Heart right ventricle (tissue), 16 donors: ENCODE measurements at places on chromosomes 5 and 9. TPM values are rescaled to one million over a fixed set of nuclear protein-coding genes. Genes with fewer than 3 reads are reported as not detected.
A peak's percentile ranks its signal among the peaks of the same experiment; 100 is the strongest.

Gene TGFBR1
- total RNA-seq: 25.4 TPM

Gene ACTBL2
- total RNA-seq: not detected

- H3K4me1 ChIP-seq: no peaks in the 10 kb centered on the region
- H3K27ac ChIP-seq: no peak overlapping the region
- peaks cover 47% of the 10 kb centered on the region for H3K27me3 ChIP-seq
These were observed 30.7 kb downstream of the MSX2 start for GRCh38 chr5:174755106-174755505.

Gene KIF12
- total RNA-seq: 0.13 TPM

Gene SLC26A2
- 4.4 TPM for total RNA-seq

Gene TTC39B
- 1.1 TPM for total RNA-seq

Gene GABRA1
- not detected for total RNA-seq

GRCh38 chr9:70625078-70625477, 210.6 kb upstream of the KLF9 start:
- H3K4me1 ChIP-seq: no peaks in the 10 kb centered on the region
- no peaks in the 10 kb centered on the region for H3K27me3 ChIP-seq
- H3K36me3 ChIP-seq: no peaks in the 10 kb centered on the region
- no peak overlapping the region for H3K4me3 ChIP-seq
- H3K27ac ChIP-seq: no peak overlapping the region

GRCh38 chr5:113330533-113331208, 104.1 kb downstream of the TSSK1B start:
- no peak overlapping the region for H3K4me3 ChIP-seq
- DNase-seq: peak; percentile 34
- H3K27me3 ChIP-seq: no peaks in the 10 kb centered on the region
- H3K4me1 ChIP-seq: peaks cover 9% of the 10 kb centered on the region

- H3K4me3 ChIP-seq: peak overlapping the region; percentile 86
- H3K36me3 ChIP-seq: no peaks in the 10 kb centered on the region
- H3K27ac ChIP-seq: peak overlapping the region; percentile 89
- H3K27me3 ChIP-seq: no peaks in the 10 kb centered on the region
- peak; percentile 46 for DNase-seq
- no peaks in the 10 kb centered on the region for H3K4me1 ChIP-seq
These were observed 511 bp downstream of the ARL15 start for GRCh38 chr5:54309691-54310432.

DNA sequence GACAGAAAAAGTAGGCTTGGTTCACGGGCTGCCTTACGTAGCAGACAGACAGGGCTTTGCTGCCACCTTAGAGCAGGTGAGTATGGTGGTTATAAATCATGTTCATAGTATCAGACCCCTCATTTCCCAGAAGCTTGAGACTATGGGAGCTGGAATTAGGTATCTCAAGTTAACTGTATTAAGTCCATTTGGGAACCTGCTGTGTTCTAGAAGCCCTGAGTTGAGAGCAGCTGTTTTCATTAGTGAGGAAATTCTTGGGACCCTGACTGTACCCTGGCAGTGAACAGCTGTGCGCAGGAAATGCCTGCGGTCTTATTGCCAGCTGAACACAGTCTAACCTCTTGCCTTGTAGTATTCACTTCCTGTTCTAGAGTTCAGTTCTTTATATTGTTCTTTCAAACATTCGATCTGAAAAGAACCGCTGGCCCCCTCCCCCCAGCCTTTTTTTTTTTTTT, 29.8 kb downstream of the UGCG start:
- H3K36me3 ChIP-seq: peaks cover 97% of the 10 kb centered on the region
- peak overlapping the region; percentile 75 for H3K27ac ChIP-seq
- H3K27me3 ChIP-seq: no peaks in the 10 kb centered on the region
- H3K4me3 ChIP-seq: no peak overlapping the region
- DNase-seq: peak; percentile 28

- no peak for DNase-seq
- H3K27me3 ChIP-seq: no peaks in the 10 kb centered on the region
- peaks cover 18% of the 10 kb centered on the region for H3K4me1 ChIP-seq
- no peak overlapping the region for H3K27ac ChIP-seq
- no peaks in the 10 kb centered on the region for H3K36me3 ChIP-seq
- no peak overlapping the region for H3K4me3 ChIP-seq
These were observed 49.5 kb downstream of the SEMA4D start for GRCh38 chr9:89448381-89448780.

DNA sequence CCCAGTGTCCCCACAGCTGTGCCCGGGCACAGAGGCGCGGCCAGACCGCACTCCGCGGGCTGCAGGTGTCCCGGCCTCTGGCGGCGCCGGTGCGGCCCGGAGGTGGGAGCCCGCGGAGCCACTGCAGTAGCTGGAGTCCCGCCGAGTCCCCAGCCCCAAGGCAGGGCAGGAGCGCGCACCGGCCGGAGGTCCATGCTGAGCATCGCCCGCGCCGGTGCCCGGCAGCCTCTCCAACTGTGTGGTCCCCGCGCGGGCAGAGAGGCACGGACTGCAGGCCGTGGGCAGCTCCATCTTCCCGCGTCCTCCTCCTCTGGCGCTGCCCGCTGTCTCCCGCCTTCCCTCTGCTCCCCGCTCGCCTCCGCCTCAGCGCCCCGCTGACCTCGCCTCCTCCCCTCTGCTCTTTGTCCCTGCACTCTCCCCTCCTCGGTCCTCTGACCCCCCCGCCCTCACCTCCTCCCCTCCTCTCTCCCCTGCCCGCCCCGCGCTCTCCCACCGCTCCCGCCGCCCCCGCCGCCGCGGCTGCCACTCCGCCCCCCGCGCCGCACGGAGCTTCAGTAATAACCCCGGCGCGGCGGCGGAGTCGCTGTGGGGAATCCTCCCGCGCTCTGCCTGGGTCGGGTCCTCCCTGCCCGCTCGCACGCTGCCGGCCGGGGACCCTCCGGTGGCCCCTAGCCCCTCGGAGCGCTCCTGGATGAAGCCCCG, at the start of gene ADAMTS16:
Gene ADAMTS16, plus strand, starts transcription at position 554 of the 702 bp plus-strand sequence. Its CDS starts 138 bp downstream, at position 692.
- no peak within 1 kb of the TSS for H3K27ac ChIP-seq
- DNase-seq: peak; percentile 11
- peaks cover 43% of the 10 kb centered on the region for H3K27me3 ChIP-seq
- H3K36me3 ChIP-seq: no peaks in the 10 kb centered on the region
- H3K4me3 ChIP-seq: peak within 1 kb of the TSS; percentile 16

- no peaks in the 10 kb centered on the region for H3K27me3 ChIP-seq
- no peak overlapping the region for H3K27ac ChIP-seq
- no peak for DNase-seq
- no peaks in the 10 kb centered on the region for H3K4me1 ChIP-seq
- H3K36me3 ChIP-seq: no peaks in the 10 kb centered on the region
These were observed 527.8 kb upstream of the ZNF608 start for GRCh38 chr5:125274211-125274610.

Gene TMEM215
- not detected for total RNA-seq

GRCh38 chr5:154371687-154372086, 74.1 kb upstream of the SAP30L start:
- no peaks in the 10 kb centered on the region for H3K27me3 ChIP-seq
- DNase-seq: peak; percentile 17
- peaks cover 55% of the 10 kb centered on the region for H3K4me1 ChIP-seq
- H3K36me3 ChIP-seq: no peaks in the 10 kb centered on the region
- H3K27ac ChIP-seq: peak overlapping the region; percentile 25
- H3K4me3 ChIP-seq: no peak overlapping the region

GRCh38 chr9:125405938-125406809, 144.5 kb downstream of the GAPVD1 start:
- H3K27ac ChIP-seq: no peak overlapping the region
- no peak overlapping the region for H3K4me3 ChIP-seq
- no peak for DNase-seq
- peaks cover 5% of the 10 kb centered on the region for H3K27me3 ChIP-seq

DNA sequence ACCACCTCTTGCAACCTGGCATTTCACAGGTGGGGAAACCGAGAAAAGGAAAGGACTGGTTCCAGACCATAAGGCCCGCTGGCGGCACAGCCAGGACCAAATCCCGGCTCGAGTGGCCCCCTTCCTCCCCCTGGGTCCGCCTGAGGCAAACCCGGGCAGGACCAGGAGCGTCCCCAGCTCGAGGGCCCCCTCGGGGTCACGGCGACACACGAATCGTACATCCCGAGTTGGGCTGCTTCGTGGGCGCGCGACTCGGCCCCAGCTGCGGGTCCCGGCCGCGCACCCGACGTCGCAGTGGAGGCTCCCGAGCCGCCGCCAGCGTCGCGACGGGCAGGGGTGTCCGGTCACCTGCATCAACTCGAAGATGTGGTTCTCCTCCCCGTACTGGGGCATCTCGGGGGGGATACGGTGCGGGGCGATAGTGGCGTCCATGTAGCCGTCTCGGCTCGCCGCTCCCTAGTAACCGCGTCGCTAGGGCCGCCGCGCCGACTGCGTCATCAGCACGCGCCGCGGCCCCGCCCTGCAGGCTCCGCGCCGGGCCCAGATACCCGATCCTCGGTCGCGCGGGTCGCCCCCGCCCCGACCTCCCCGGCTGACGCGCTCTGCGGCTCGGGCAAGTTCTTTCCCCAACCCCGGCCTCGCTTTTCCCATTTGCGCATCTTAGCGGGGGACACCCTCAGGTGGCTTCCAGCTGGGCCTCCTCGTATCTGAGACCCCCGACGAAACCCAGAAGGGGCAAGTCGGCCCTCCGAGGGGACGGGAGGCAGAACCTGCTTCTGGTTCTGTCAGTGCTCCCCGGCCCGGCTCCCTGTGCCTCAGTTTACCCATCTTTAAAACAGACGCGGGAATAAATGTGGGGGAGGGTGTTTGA, at the start of gene AK8:
Gene AK8, minus strand, starts transcription at position 461 of the 871 bp plus-strand sequence. Its CDS starts 29 bp downstream, at position 432.
- H3K4me3 ChIP-seq: peak within 1 kb of the TSS; percentile 91
- H3K4me1 ChIP-seq: peaks cover 6% of the 10 kb centered on the region
- no peaks in the 10 kb centered on the region for H3K36me3 ChIP-seq

- no peak for DNase-seq
- no peak overlapping the region for H3K4me3 ChIP-seq
These were observed 968 bp upstream of the KDM3B start for GRCh38 chr5:138351517-138351916.

DNA sequence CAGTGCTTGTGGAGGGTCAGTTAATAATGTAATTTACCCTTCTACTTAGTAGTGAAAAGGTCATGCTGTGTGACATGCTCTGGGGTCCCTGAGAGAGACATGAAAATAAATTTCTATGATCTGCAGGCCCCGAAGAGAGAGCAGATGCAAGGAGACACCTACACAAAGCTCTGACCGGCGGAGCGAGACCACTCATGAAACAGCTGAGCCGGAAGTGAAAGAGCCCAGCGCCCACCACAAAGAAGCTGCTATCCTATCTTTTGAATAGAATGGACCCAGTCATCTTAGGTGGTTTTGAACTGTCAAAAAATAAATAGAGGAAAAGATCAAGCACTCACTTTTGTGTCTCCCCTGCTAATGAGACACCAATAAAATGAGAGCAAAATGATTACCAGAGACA, 190.0 kb downstream of the MED10 start:
- no peak overlapping the region for H3K27ac ChIP-seq
- H3K4me1 ChIP-seq: no peaks in the 10 kb centered on the region
- H3K36me3 ChIP-seq: no peaks in the 10 kb centered on the region
- H3K4me3 ChIP-seq: no peak overlapping the region
- no peak for DNase-seq
- no peaks in the 10 kb centered on the region for H3K27me3 ChIP-seq

- DNase-seq: no peak
- H3K36me3 ChIP-seq: no peaks in the 10 kb centered on the region
- no peaks in the 10 kb centered on the region for H3K4me1 ChIP-seq
- no peak overlapping the region for H3K27ac ChIP-seq
- H3K4me3 ChIP-seq: no peak overlapping the region
These were observed 72.1 kb upstream of the PRRC1 start for GRCh38 chr5:127445328-127445727.

- no peak for DNase-seq
- H3K27me3 ChIP-seq: no peaks in the 10 kb centered on the region
- no peaks in the 10 kb centered on the region for H3K36me3 ChIP-seq
- H3K4me3 ChIP-seq: no peak overlapping the region
These were observed 26.0 kb upstream of the LPAR1 start for GRCh38 chr9:111064160-111064837.

- peak overlapping the region; percentile 89 for H3K27ac ChIP-seq
- no peak for DNase-seq
- no peaks in the 10 kb centered on the region for H3K36me3 ChIP-seq
- no peaks in the 10 kb centered on the region for H3K27me3 ChIP-seq
These were observed 1.9 kb upstream of the SLC44A1 start for GRCh38 chr9:105242557-105242956.

Gene STC2
- total RNA-seq: 7.4 TPM

Gene DNM1
- total RNA-seq: 3.2 TPM

Gene PFN3
- total RNA-seq: not detected

- DNase-seq: no peak
- peak overlapping the region; percentile 93 for H3K27ac ChIP-seq
- no peaks in the 10 kb centered on the region for H3K27me3 ChIP-seq
- H3K4me3 ChIP-seq: peak overlapping the region; percentile 77
- H3K4me1 ChIP-seq: peaks cover 37% of the 10 kb centered on the region
These were observed 404 bp upstream of the AFAP1L1 start for GRCh38 chr5:149271195-149271715.

GRCh38 chr9:94649100-94649819, 9.9 kb upstream of the FBP1 start:
- no peak for DNase-seq
- no peaks in the 10 kb centered on the region for H3K36me3 ChIP-seq
- no peaks in the 10 kb centered on the region for H3K4me1 ChIP-seq
- no peaks in the 10 kb centered on the region for H3K27me3 ChIP-seq

Gene BTNL3
- total RNA-seq: not detected

- H3K4me3 ChIP-seq: no peak overlapping the region
- no peaks in the 10 kb centered on the region for H3K36me3 ChIP-seq
- no peak for DNase-seq
- no peak overlapping the region for H3K27ac ChIP-seq
- H3K4me1 ChIP-seq: no peaks in the 10 kb centered on the region
- no peaks in the 10 kb centered on the region for H3K27me3 ChIP-seq
These were observed 700.5 kb upstream of the ZNF608 start for GRCh38 chr5:125446986-125447385.

DNA sequence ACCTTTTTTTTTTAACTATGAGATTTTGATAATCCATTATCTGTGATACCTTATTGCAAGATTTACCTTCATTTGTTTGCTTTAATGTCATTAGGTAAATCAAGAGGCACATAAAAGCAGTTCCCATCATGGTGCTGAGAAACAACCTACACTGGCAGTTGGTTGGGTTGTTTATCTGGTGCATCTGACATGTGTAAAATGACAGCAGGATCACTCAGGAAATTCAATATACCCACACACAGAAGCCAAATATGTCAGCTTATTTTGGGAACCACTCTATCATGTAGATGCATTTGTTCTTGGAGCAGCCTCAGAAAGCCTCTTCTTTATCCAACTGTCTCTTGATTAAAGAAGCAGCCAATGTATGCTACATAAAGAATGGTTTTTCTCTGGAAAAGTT, 7.8 kb upstream of the CCDC192 start:
- H3K4me1 ChIP-seq: no peaks in the 10 kb centered on the region
- H3K27me3 ChIP-seq: no peaks in the 10 kb centered on the region
- H3K36me3 ChIP-seq: no peaks in the 10 kb centered on the region
- H3K27ac ChIP-seq: no peak overlapping the region
- H3K4me3 ChIP-seq: no peak overlapping the region

DNA sequence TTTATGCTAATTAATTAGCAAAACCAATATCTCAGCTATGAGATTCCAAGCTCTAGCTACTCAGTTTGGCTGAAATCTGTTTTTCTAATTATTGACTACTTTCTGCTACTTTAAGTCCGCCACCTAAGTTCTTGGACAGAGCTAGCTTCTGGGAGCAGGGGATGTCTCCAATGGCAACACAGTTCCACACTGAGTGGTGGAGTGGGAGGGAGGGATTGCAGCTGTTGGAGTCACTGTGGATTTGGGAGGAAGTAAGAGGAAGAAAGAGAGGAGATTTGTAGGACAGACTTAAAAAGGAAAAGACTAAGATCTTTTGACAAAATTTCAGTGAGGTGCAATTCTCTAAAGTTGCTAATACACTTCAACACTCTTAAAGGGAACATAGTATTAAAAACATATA, 450.8 kb downstream of the NFIB start:
- no peaks in the 10 kb centered on the region for H3K36me3 ChIP-seq
- DNase-seq: peak; percentile 84
- peak overlapping the region; percentile 30 for H3K27ac ChIP-seq
- H3K27me3 ChIP-seq: no peaks in the 10 kb centered on the region
- peaks cover 47% of the 10 kb centered on the region for H3K4me1 ChIP-seq
- no peak overlapping the region for H3K4me3 ChIP-seq
